ENCODE measurements at places on chromosomes 7 and 10.

DNA sequence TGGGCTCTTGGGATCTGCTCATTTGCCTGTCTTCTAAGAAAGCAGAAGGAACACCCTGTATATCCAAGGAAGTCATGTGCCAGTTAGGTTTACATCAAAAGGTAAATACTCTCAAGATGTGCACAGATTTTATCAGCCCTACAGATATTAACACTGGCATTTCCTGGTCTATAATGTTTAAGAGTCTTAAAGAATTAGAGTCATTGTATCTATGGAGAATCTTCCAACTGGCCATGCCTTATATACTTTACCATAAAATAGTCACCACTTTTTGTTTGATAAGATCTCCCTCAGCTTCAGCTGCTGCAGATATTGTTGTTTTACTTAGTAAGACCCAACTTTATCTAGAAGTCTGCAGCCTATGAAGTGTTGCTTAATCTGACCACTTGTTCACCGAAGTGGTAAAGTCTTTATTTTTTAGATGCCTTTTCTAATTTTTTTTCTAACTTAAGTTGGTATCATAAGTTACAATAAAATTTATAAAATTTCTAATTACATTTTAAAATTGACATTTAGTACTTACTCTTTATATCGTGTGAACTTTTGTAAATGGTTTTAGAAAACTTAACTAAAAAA is 58.5 kb downstream of the CPED1 start:
- DNase-seq: no peak

- no peak for DNase-seq
These were observed 41.4 kb downstream of the EPHB4 start for GRCh38 chr7:100785878-100786277.

- DNase-seq: no peak
These were observed 28.7 kb upstream of the USP6NL start for GRCh38 chr10:11639849-11640764.

DNA sequence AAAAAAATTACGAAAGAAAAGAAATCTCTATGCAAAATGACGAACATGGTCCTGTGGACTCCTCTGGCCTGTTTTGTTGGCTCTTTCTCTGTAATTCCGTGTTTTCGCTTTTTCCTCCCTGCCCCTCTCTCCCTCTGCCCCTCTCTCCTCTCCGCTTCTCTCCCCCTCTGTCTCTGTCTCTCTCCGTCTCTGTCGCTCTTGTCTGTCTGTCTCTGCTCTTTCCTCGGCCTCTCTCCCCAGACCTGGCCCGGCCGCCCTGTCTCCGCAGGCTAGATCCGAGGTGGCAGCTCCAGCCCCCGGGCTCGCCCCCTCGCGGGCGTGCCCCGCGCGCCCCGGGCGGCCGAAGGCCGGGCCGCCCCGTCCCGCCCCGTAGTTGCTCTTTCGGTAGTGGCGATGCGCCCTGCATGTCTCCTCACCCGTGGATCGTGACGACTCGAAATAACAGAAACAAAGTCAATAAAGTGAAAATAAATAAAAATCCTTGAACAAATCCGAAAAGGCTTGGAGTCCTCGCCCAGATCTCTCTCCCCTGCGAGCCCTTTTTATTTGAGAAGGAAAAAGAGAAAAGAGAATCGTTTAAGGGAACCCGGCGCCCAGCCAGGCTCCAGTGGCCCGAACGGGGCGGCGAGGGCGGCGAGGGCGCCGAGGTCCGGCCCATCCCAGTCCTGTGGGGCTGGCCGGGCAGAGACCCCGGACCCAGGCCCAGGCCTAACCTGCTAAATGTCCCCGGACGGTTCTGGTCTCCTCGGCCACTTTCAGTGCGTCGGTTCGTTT is 83.5 kb upstream of the SLF2 start:
- no peak for DNase-seq

GRCh38 chr7:149860821-149861727 is 12.7 kb upstream of the ATP6V0E2 start:
- no peak for DNase-seq

DNA sequence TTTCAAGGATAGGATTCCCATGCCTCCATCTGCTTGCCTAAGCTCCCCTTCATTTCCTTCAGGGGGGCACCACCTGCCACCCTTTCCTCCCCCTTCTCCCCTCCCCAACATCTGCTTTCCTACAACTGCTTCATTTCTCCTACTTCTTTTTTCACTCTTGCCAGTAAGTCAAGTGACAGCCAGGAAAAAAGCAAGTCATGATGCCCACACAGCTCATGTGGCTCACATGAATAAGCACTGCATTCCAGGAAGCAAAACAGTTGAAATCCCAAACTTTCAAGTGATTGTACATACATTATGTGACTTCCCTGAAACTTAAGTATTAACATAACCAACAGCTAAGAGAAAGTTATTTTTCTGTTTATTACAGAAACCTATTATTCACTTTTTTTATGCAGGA is 78.6 kb downstream of the TNS3 start:
- DNase-seq: no peak

DNA sequence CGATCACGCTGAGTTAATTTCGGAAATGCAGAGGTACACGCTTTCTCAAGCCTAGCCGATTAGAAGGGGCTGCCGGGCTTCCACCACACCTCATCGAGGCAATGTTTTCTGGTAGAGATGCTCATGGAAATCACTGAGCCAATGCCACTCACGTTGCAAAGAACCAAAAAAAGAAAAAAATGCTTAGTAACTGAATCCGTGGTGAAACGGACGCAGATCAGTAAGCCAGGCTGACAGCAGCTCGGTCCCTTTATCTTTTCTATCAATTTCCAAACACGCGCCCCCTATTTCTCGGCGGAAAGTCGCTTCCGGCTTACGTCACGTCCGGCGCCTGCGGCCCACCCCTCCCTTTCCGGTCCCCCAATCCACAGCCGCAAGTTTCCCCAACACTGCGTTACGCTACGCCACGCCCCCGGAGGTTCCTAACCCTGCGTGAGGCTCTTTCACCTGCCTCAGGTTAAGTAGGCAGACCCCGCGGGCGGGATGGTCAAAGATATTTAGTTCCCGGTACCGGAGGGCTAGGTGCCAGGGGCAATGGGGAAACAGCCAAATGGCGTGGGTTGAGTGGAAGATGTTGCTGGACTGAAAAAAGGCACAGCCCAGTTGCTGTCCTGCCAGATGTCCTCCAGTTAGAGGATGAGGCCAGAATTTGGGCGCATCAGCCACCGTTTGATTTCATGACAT is at the start of gene NSUN6:
NSUN6 (minus strand) TSS at position 264 of the 684 bp plus-strand sequence. CDS start 384 bp downstream, outside the sequence.
- DNase-seq: peak; percentile 85

DNA sequence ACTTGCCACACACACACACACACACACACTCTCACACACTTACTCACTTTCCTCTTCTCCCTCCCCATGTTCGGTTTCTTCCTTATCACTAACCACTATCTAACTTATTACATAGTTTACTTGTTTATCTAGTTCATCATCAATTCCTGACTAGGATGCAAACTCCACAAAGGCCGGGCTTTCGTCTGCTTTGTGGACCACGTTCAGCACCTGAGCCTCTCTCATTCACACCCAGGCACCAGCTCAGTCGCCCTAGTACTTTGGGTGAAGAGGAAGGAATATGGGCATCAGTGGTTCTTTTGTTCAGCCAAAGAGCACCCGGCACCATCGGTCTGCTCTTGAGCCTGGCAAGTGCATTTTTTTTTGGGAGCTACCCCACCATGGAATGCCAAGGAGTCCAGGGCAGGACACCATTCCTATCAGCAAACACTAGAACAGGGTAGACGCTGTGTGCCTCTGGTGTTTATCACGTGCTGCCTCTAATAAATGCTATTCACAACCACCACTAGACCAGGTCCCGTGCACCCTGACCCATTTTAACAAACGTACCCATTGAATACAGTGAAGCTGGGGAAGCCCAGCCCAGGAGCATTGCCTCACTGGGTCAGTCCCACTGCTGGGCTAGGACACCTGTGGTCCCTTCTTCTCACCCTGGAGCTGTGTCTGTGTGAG is 2.2 kb downstream of the C10orf67 start:
- DNase-seq: no peak

DNA sequence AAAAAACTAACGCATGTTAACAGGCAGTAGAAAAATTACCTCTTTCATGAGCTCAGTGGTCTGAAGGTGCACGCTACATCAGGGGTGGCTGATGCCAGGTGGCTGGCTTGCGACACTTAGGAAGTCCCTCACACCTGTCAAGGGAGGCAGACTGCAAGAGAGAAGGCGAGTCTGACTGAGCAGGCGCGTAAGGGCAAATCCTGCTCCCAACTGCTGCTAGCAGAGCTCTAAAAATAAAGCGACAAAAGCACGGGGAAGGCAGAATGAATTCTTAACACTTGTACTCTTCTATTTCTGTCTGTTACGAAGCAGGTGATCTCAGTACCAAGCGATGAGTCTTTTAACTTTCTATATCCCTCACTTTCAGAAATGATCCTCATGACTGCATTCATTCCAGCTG is 33.1 kb downstream of the CACNA2D1 start:
- no peak for DNase-seq

GRCh38 chr7:87599336-87599735 is 1.3 kb downstream of the ABCB1 start:
- DNase-seq: peak; percentile 5

- no peak for DNase-seq
These were observed 131.8 kb downstream of the SH2D4B start for GRCh38 chr10:80669485-80669884.

- DNase-seq: no peak
These were observed 3.3 kb downstream of the GRID1 start for GRCh38 chr10:86363184-86363832.

DNA sequence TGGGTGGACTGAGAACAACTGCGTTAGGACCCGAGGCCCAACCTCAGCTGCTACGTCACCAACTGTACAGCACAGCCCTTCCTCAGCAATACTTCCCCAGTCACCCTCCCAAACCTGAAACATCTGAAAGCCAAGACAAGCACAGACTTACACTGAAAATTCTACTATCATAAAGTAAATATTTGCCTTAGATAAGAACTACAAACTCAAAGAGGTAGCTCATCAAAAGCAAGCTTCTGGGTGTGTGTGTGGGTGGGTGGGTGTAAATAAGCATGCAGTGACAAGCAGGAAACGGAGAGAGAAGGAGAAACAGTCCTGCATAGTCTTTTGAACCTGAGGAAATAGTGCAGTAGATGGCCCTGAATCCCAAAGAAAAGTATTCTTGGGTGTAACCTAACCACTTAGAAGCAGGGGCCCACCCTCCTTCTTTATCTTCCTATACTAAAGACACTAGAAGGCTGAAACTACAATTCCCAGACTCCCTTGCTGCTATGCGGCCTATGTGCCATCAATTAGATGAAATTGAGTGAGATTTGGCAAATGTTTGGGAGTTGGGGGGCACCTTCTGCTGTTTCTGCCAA is 18.7 kb downstream of the SLC25A13 start:
- DNase-seq: no peak

- DNase-seq: no peak
These were observed 289.7 kb downstream of the FRMD4A start for GRCh38 chr10:14040787-14041631.

DNA sequence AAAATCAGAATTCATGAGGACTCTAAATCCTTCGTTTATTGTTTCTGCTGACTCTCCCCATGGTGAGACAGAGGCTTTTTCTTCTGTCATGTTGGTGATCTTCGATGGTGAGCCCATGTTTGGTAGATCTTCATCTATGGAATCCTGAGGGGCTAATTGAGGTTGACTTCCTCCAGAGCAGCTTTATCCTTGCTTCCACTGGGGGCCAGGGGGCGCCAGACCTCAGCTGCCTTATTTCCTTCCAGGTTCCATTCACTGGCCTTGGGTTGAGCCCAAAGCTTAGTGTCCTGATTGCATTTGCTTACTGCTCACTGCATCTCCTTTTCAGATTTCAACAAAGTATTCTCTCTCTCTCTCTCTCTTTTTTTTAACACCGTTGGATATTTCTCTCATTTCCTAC is 80.7 kb downstream of the GCC1 start:
- no peak for DNase-seq

DNA sequence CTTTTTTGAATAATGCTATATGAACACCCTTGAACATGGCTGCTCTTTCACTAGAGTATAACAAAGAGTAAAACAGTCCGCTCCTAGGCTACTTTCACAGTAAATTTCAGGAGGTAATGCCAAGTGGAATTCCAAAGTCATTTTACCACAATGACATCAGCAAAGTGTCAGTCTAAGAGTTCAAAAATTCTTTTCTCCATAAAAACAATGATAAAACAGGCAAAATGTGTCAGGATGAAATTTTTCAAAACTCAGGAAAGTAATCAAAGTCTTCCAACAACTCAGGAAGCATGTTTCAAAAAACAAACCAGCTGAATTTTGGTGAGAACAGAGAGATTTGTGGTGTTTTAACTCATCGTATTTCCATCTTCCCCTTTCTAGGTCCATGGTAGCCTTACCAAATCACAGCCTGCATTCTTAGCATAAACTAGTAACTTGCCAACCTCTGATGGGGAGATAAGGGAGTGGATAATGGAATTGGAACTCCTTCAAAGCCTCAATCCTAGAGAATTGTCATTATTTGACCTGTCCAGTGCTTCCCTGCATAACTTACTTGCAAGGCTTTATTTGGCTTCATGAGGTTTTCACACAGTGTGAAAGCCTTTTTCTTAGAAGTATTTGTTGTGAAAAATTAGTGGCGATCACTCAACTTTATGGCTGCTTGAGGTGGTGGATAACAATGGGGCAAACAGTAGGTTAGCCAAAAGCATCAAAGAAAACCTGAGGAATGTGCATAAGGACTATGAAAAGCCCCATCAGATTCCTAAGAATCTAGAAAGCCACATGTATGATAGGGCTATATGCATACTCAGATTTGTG is 302.7 kb downstream of the HDAC9 start:
- no peak for DNase-seq

- DNase-seq: no peak
These were observed 101.1 kb downstream of the PKD1L1 start for GRCh38 chr7:47847207-47847606.

DNA sequence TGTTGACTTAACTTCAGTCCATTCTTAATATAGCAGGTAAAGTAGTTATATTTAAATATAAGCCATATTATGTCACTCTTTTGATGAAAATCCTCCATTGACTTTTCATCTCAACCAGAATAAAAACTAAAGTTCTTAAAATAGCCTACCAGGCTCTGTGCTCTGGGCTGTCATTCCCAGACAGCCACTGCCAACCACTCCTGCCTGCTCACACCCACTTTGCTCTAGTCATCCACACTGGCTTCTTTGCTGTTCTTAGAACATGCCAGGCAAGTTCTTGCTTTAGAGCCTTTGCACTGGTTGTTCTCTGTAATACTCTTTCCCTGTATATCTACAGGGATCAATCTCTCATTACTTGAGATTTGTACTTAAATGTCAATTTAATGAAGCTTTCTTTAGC is 80.6 kb downstream of the ZEB1 start:
- no peak for DNase-seq

- no peak for DNase-seq
These were observed 29.0 kb downstream of the PDGFA start for GRCh38 chr7:490461-491291.

GRCh38 chr10:75542084-75542483 is 110.7 kb downstream of the LRMDA start:
- DNase-seq: no peak

GRCh38 chr10:78337646-78338391 is 304.2 kb downstream of the RPS24 start:
- no peak for DNase-seq

- no peak for DNase-seq
These were observed 6.5 kb downstream of the GNB2 start for GRCh38 chr7:100679927-100680575.

- DNase-seq: no peak
These were observed 67.8 kb downstream of the ABI1 start for GRCh38 chr10:26792758-26793495.

- DNase-seq: no peak
These were observed 132.9 kb downstream of the ANLN start for GRCh38 chr7:36522453-36523007.

All from stimulated activated CD8-positive, alpha-beta memory T cell treated with anti-CD3 and anti-CD28 coated beads, Interleukin-15, amount 100 ng/mL, for 24 hours (primary cell).